Right lung (tissue), 10 donors: ENCODE measurements at places on chromosomes 3 and 15.
A peak's percentile ranks its signal among the peaks of the same experiment; 100 is the strongest.

GRCh38 chr15:73716417-73716816 is 32.2 kb downstream of the CD276 start:
- no peak for DNase-seq

DNA sequence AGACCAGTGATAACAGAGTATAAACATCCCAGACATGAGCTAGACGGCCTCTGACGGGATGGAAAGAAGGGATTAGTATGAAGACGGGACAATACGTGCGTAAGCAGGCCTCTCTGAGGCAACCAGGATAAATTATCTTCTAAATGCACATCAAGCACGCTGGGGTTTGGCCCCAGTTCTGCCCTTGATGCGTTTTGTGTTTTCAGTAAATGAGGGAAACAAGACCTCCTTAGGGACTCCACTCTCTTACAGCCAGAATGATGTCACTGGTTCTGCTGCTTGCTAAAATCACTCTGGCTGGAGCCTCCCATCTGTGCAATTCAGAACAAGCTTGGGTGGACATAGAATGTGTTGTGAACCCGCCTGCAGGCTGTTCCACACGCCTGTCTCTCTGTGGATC is 156.0 kb upstream of the MCTP2 start:
- DNase-seq: no peak

- DNase-seq: no peak
Measured at GRCh38 chr3:11624161-11624560, 19.6 kb downstream of the VGLL4 start.

DNA sequence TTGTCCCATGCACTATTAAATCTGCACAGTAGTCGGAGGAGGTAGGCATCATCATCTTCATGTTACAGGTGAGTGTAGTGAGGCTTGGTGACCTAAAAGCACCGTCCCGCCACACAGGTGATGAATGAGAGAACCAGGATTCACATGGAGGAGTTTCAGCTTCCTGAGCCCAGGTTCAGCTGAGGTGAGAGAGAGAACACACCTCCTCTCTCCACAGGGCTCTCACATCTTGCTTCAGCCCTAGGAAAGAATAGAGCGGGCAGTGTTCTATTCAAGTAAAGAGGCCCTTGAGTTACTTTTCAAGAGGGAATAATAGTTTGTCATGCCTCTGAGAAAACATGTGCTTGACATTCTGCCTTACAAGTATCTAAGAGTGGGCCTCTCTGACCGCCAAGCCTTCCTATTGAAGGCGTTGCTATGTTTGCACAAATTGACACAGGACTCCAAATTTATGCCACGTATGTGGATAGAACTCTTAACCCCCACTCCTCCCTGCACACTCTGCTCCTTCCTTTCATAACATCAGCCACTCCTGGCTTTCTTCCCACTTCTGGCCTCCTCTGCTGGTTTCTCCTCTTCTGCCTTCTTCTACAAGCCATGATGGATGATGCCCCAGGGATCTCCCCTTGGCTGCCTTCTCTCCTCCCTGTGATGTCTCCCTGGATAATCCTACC is 138.3 kb upstream of the ABHD17C start:
- DNase-seq: peak; percentile 59

- no peak for DNase-seq
Measured at GRCh38 chr3:23320586-23321570, 117.8 kb downstream of the UBE2E2 start.

DNA sequence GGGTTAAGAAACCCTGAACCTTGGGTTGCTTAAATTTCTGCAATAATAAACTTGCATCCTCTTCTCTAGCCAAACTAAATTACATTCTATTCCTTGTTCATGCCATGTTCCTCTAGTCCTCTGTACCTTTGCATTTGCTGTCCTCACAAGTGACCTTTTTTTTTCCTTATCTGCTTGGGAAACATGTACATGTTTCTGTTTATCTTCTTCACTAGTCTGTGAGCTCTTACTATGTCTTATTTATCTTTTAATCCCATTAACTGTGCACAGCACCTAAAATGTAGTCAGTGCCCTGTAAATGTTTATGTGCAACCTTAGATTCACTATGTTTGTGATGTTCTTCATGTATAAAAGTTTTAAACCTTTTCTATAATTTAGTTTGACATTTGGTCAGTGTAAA is 61.9 kb downstream of the REC114 start:
- DNase-seq: no peak

GRCh38 chr3:24434651-24435050 is 60.0 kb downstream of the THRB start:
- no peak for DNase-seq

DNA sequence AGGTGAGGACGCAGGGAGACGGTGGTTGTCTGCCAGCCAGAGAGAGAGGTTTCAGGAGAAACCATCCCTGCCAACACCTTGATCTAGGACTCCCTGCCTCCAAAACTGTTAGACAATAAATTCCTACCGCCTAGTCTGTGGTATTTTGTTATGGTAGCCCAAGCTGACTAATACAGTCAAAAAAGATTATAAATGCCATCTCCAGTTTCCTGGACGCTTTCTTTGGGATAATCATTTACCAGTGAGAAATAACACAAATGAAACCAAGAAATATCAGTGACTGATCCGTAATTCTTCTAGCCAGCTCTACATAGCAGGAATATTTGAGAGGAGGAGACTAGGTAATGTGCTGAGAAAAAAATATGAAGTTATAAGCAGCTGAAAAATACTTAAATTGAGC is 707.8 kb upstream of the LMCD1 start:
- DNase-seq: no peak

GRCh38 chr3:189898559-189899153 is 222.0 kb downstream of the P3H2 start:
- DNase-seq: no peak

GRCh38 chr3:156230278-156230900 is 110.0 kb downstream of the KCNAB1 start:
- DNase-seq: no peak

DNA sequence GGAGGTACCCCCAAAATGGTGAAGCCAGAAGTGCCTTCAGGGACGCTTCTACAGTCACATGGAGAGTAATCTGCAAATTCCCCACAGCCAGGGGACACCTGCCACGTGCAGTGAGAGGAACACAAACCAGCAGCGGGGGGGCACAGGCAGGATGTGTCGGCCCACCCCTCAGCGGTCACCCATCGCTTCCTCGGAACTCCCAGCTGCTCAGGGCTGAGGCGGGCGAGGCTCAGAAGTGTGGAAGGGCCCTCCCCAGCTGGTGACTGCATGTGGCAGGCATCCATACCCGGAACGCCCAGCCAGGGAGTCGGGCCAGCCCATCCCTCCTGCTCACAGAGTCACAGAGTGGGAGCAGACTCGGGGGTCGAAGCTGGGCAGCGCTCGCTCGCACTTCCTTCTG is 63.7 kb downstream of the SLC12A8 start:
- DNase-seq: no peak

DNA sequence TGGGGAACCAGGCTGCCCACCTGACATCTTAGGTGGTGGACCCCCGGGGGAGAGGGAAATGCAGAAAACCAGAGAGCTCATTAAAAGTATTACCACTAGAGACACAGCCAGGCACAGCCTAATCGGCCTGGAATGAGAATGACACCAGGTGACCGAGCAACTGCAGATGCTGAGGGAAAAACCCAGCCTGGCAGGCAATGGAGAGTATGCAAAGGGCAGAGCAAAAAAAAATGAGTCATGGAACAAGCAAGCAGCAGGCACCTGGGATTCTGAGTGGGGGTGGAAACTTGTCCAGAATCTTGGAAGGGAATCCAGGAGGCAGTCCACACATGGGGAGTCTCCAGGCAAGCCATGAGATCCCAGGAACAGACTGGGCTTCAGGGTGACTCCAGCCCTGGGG is 183.7 kb upstream of the LRRN1 start:
- DNase-seq: no peak

- no peak for DNase-seq
Measured at GRCh38 chr3:100395679-100396431, 5.0 kb downstream of the TOMM70 start.

DNA sequence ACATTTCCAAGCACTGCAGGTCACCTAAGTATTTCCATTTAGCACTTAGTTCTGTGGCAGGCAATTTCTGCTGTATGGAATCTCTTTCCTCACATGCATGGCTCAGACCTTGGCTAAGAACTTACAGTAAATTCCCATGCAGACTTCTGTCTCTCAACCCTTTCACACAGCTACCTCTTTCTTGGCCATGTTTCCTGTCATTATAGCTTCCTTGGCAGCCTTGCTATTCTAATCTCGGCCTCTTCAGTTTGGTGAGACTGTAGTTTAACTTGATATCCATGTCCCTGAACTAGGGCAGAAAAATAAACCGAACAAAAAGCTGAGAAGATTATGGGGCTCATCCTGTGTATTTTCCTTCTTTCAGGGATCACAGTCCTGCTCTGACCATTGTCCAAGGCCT is 96.0 kb downstream of the SPATA16 start:
- DNase-seq: no peak

DNA sequence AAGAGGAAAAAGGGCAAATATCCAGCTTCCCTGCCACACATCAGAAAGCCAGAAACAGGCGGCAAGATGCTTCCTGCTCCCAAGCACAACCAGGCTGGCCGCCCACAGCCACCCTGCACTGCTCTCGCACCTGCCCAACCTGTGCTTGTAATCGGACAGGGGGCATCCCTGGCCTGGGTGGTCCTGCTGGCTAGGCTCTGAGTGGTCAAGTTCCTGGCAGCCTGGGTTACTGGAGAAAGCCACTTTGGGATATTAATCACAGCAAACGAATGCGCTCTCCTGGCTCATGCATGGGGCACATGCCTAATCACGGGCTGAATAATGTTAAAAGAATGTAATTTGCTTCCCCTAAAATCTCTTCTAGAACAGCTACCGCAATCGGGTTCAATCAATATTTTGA is 442.4 kb downstream of the MCTP2 start:
- DNase-seq: no peak

DNA sequence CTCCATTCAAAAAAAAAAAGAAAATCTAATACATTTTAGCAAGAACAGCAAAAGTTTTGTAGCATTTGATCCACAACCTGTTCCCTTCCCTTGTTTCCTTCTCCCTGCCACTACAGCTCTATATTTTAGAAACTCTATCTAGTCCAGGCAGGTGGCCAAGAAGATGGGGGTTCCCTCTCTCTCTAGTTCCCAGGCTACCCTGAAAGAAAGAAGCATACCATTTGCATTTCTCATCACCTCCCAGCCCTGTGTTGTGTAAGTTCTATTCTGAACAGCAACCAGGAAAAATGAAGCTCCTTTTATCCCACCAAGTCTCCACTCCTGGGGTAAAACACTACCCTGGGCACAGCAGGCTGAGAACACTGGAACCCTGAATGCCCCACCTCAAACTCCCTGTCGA is 100.0 kb downstream of the PCCB start:
- DNase-seq: no peak

GRCh38 chr3:147963711-147964110 is 554.5 kb downstream of the ZIC1 start:
- no peak for DNase-seq

- no peak for DNase-seq
Measured at GRCh38 chr3:108004647-108005046, 86.2 kb downstream of the CD47 start.

DNA sequence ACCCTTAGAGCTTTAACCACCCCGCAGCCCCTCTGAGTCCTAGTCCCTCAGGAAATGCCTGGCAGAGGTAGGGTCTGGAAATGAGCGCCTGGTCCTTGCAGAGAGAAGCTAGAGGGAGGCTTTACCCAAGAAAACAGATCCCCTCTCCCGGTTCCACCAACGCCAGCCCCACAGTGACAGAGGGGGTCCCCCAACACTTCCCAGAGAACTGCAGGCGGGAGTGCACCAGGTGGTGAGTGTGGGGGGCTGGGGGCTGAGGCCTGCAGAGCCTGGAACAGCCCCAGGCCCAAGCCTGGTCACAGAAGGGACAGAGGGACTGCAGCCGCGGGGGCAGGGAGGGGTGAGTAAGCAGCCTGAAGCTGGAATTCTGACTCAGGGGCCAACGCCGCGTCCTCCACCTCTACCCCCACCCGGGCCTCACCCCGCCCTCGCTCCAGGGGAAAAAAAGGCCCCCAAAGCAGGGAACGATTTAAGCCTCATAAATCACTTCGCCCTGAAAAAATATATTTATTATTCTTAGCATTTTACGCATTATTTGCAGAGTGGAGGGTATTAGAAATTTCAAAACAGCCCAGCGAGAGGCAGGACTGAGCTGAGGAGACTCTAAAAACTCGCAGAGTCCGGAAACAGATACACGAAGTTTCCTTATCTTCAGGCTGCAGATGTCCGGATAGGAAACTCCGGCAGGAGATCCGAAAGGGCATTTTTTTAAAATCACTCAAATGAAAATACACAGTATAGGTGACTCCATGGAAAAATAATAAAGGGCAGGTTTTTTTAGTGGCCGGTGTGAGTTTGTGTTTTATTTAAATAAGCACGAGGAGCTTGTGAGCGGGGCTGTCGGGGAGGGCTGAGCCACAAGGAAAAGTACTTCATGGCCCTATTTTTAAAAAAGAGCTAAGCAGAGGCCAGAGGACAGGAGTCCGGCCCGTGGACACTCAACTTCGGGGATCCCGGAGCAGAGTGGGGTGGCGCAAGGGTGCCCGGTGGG is 10.0 kb downstream of the GATA2 start:
- no peak for DNase-seq

GRCh38 chr15:32908135-32908801 is 190.5 kb downstream of the GREM1 start:
- no peak for DNase-seq

DNA sequence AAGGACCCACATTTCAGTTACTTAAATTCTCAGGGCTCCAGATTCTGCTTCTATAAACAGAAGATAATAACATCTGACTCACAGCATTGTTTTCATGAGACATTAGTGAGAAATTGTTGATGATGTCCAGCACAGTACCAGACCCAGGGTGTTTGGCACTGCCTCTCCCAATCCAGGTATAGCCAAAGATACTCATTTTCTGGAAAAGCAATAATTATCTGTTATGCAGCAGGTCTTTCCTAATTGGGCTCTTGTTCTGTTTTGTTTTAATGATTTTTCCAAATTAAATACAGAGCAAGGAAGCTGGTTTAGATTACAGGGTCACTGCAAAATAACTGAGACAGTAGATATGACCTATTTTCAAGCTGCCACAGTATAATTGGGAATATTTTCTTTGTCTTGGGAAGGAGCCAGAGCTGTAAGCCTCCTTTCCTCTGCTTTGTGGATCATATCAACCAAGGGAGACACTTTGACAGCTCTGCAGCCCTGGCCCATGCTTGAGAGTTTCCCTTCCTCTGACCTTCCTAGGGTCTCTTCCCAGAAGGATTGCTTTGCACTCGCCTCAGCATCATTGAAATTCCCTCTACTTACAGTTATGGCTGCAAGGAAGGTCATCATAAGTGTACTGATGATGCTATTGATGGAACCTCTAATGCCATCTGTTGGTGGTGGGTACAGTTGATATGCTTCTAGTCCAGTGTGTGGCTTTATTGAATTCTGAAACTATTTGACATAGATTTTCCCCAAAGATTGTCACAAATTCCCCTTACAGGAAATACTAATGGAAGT is 522.4 kb upstream of the ADAMTS9 start:
- no peak for DNase-seq

- no peak for DNase-seq
Measured at GRCh38 chr3:151276687-151277042, 1.7 kb downstream of the P2RY14 start.

DNA sequence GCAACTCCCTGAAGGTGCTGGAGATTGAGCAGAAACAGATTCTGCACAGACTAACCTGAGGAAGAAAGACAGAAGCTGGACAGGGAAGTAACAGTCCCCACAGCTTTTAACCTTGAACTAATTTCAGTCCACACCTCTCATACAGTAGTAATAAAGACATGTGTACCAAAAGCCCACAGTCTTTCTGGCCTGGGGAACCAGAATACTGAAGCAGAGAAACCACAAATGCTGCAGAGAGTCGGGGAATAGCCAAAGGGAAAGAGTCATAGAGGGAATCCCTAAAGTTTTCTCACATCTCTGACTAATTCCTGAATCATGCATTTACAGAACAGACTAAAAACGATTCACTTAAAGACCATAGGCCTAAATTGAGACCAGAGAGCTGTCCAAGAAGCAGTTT is 503.4 kb upstream of the NECTIN3 start:
- no peak for DNase-seq
